ENCODE measurements at places on chromosomes 7 and 10. TPM values are rescaled to one million over a fixed set of nuclear protein-coding genes. Genes with fewer than 3 reads are reported as not detected.

The CTTNBP2 gene
- 30.9 TPM for total RNA-seq

The DPP6 gene
- total RNA-seq: 6.8 TPM

The EFCAB10 gene
- 3.1 TPM for total RNA-seq

The TRIM74 gene
- total RNA-seq: 0.52 TPM

The HOXA7 gene
- total RNA-seq: not detected

The KEL gene
- 1.8 TPM for total RNA-seq

GRCh38 chr7:81709836-81710235 is 60.0 kb downstream of the HGF start:
- no peak overlapping the region for H3K27ac ChIP-seq
- no peaks in the 10 kb centered on the region for H3K4me1 ChIP-seq
- no peaks in the 10 kb centered on the region for H3K27me3 ChIP-seq

- no peaks in the 10 kb centered on the region for H3K36me3 ChIP-seq
- no peak for DNase-seq
- peaks cover 2% of the 10 kb centered on the region for H3K4me1 ChIP-seq
- no peaks in the 10 kb centered on the region for H3K27me3 ChIP-seq
- H3K27ac ChIP-seq: no peak overlapping the region
- H3K4me3 ChIP-seq: no peak overlapping the region
These were observed 329.1 kb downstream of the PARD3 start for GRCh38 chr10:34486008-34486407.

GRCh38 chr7:122886357-122887081 is at the start of gene CADPS2:
Gene CADPS2 (minus strand): TSS chr7:122886460. CDS start chr7:122886337, 123 bp downstream.
- peaks cover 5% of the 10 kb centered on the region for H3K27me3 ChIP-seq
- H3K27ac ChIP-seq: no peak within 1 kb of the TSS
- peak within 1 kb of the TSS; percentile 86 for H3K4me3 ChIP-seq
- H3K4me1 ChIP-seq: peaks cover 2% of the 10 kb centered on the region
- no peaks in the 10 kb centered on the region for H3K36me3 ChIP-seq

- no peaks in the 10 kb centered on the region for H3K36me3 ChIP-seq
- no peaks in the 10 kb centered on the region for H3K4me1 ChIP-seq
- no peak overlapping the region for H3K4me3 ChIP-seq
- peaks cover 9% of the 10 kb centered on the region for H3K27me3 ChIP-seq
These were observed 880 bp upstream of the ELN start for GRCh38 chr7:74026903-74027682.

DNA sequence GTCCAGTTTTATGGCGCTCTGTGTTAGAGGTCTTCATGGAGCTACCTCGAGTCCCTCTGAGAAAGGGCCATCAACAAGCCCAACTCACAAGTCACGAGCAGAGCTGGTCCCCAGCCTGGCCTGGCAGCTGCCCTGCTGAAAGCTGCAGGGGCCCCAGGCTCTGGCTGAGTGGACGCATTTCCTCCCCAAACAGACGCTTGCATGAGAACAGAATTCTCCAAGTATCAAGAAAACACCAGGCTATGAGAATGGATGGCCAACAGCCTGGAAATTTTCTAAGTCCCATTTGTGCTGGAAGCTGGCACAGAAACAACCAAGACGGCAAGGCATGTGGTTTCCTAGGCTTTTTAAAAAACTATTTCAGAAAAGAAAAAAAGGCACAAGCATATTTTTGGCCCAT is 114.8 kb downstream of the FAM53B start:
- no peak for DNase-seq
- H3K27me3 ChIP-seq: no peaks in the 10 kb centered on the region
- H3K36me3 ChIP-seq: no peaks in the 10 kb centered on the region

DNA sequence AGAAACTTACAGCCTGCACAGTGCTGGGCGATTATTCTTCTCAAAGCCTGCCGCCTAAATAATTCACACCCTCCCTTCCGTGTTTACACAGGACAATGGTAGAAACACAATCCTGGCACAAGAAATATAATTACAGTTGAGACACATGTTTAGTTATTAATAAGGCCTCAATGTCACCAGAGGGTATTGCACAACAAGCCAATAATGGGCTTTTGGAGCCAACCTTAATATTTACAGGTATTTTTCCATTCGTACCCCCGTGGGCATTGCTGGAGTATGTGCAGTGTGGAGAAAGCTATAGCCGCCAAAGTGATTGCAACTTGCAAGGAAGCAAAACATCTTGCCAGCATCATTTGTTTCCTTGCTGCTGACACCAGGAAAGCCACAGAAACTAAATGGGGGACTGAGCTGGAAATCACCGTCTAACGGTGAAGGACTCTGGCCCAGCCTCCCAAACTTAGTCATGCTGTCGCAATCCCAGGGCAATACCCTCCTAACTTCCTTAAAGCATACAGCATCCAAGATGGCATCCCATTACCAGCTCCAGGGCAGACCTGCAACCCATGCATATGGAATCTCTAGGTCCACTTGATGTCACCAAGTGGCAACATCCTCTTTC is 8.6 kb downstream of the CALN1 start:
- H3K27me3 ChIP-seq: no peaks in the 10 kb centered on the region
- DNase-seq: no peak
- H3K36me3 ChIP-seq: no peaks in the 10 kb centered on the region
- H3K4me3 ChIP-seq: no peak overlapping the region

DNA sequence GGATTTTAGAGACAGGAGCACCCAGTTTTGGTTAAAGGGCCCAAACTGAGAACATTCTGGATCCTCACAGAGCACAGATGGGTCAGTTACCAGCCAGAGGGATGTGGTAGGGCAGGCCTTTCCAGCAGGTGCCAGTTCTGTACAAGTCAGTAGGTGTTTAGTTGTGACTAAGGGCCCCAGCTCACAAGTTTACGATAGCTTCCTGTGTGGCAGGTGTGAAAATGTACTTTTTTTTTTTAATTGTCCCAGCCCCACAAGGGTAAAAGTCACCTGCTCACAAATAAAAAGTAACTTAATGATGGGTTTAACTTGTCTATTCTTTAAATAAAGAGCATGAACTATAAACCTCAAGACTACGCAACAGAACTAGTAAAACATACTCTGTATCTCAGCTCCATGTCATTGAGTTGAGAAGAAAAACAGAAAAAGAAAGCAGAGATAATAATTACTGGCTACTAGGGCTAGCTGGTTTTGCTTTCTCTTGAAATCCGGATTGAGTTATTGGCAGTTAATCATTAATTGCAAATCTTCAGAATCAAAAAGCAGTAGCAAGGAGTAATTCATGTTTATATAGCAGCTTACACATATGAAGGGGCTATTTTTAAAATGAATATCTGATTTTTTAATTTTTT is 15.4 kb downstream of the NFE2L3 start:
- no peaks in the 10 kb centered on the region for H3K36me3 ChIP-seq
- peaks cover 9% of the 10 kb centered on the region for H3K4me1 ChIP-seq
- no peaks in the 10 kb centered on the region for H3K27me3 ChIP-seq

DNA sequence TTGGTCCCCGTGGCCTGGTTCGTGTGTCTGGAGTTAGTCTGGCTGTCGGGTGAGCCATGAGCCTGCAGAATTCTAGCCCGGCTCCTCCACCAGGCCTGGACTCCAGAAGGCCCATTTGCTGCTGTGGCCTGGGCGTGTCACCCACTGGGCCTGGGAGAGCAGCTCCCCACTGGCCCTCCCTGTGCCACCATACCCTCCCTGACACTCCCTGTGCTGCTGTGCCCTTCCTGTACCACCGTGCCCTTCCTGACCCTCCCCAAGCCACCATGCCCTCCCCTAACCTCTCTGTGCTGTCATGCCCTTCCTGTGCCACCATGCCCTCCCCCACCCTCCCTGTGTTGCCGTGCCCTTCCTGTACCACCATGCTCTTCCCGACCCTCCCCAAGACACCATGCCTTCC is 39.1 kb upstream of the DIP2C start:
- no peaks in the 10 kb centered on the region for H3K27me3 ChIP-seq
- no peak overlapping the region for H3K4me3 ChIP-seq
- H3K36me3 ChIP-seq: no peaks in the 10 kb centered on the region
- no peak overlapping the region for H3K27ac ChIP-seq

GRCh38 chr7:73936967-73937366 is 76.0 kb downstream of the TMEM270 start:
- no peak overlapping the region for H3K4me3 ChIP-seq
- H3K4me1 ChIP-seq: no peaks in the 10 kb centered on the region
- H3K27ac ChIP-seq: no peak overlapping the region
- no peaks in the 10 kb centered on the region for H3K27me3 ChIP-seq
- H3K36me3 ChIP-seq: no peaks in the 10 kb centered on the region

DNA sequence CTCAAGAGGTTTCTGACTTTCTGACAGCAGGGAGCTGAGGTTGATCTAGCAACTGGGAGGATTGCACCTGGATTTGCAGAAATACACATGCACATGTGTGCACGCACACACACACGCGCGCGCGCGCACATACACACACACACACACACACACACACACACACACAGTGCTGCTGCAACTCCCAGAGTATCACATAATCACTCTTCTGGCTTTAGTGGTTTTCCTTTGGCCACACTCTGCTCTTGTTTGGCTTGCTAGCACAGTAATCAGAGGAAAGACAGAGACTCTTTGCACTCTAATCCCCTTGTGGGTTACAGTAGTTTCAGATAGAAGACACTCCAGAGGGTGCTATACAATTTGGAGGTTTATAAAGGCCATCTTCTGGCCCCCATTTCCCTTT is 705.0 kb downstream of the AUTS2 start:
- DNase-seq: no peak
- no peaks in the 10 kb centered on the region for H3K27me3 ChIP-seq
- no peaks in the 10 kb centered on the region for H3K36me3 ChIP-seq

All from H1 (cell line).